ENCODE measurements at places on chromosomes 2 and 18.
A peak's percentile ranks its signal among the peaks of the same experiment; 100 is the strongest.

- no peak for DNase-seq
These were observed 401.8 kb downstream of the KCNJ3 start for GRCh38 chr2:155100261-155100660.

GRCh38 chr2:150267651-150268415 is 219.6 kb downstream of the RND3 start:
- no peak for DNase-seq

GRCh38 chr2:146385031-146385430 is 1459.8 kb upstream of the ACVR2A start:
- DNase-seq = no peak

GRCh38 chr18:9278028-9278427 is 56.5 kb upstream of the TWSG1 start:
- DNase-seq = no peak

DNA sequence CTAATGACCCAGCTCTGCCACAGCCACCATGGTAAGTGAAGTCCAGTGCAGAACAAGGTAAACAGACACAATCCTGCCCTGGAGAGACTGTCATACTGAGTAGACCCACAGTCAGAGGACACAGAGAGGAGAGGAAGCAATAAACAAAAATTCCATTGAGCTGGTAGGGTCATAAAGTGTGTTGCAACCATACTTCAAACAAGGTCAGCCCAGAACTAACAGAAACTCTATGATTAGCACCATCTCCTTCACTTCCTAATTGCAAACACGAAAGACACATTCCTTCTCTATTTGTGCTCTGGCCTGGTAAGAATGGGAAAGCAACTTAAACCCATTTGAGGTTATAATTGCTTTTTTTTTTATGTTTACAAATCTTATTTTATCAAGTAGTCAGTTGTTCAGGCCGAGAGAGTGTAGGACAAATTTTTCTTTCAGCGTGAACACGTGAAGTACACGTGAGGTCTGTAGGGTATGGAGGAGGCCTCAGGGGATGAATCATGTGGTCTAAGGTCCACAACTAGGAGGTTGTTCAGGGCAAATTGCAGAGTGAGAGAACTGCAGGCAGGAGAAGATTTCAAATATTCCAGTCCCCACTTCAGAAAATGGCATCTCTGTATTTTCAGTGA is 71.4 kb upstream of the GLS start:
- DNase-seq = no peak

GRCh38 chr2:42193722-42194187 is 24.6 kb downstream of the EML4 start:
- no peak for DNase-seq

GRCh38 chr2:220191737-220192136 is 564.3 kb downstream of the SLC4A3 start:
- no peak for DNase-seq

DNA sequence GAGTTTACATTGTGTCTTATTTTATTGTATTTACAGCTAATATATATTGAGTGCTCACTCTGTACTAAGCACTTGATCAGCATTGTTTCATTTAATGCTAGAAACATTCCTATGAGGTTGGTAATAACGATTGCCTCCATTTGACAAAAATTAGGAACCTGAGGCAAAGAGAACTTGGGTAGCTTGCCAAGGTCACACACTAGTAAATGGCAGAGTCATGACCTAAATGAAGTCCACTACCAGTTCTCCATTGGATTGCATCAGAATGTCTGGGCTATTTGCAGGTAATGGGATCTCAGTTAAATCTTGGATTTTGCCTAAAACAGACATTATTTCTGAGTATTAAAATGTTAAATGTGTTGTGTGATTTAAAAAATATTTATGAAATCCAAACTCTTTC is 65.8 kb upstream of the CRIM1 start:
- DNase-seq = no peak

GRCh38 chr2:179020156-179020750 is 29.7 kb downstream of the CCDC141 start:
- peak; percentile 14 for DNase-seq

GRCh38 chr2:115389898-115390565 is 947.6 kb downstream of the DPP10 start:
- DNase-seq = no peak

DNA sequence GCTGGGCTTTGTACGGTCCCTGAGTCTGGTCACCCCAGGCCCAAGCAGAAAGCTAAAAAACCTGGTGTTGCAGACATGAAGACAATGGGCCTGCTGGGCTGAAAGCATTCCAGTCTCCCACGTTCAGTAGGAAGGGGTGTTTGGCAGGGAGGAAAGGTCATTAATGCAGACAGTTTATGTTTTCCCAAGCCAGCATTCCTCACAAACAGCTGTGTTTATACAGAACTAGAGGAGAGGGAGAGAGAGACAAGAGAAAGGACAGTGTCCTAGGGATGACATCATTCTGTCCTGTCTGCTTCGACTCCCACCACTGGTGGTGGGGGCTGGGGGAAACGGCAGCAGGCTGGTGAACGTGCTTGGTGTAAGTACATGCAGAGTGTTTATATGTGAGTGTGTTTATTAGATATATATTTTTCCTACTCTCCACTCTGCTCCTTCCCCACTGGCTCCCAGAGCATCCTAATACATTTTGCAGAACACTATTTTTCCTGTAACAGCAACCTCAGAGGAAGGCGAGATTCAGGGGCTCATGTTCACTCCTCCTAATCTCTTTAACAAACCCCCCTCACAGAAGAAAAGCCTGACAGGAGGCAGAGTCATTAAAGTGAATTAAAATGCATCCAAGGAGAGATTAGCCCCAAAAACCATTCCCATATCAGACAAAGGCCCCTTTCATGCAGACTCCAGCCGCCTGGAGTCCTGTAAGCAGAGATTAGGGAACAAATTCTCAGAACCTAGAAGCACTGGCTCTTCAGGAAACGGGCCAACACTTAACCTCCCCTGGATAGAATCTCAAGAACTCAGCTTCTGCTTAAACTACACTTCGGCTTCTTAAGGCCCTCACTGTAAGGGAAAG is 380.4 kb downstream of the TNS1 start:
- DNase-seq = no peak

DNA sequence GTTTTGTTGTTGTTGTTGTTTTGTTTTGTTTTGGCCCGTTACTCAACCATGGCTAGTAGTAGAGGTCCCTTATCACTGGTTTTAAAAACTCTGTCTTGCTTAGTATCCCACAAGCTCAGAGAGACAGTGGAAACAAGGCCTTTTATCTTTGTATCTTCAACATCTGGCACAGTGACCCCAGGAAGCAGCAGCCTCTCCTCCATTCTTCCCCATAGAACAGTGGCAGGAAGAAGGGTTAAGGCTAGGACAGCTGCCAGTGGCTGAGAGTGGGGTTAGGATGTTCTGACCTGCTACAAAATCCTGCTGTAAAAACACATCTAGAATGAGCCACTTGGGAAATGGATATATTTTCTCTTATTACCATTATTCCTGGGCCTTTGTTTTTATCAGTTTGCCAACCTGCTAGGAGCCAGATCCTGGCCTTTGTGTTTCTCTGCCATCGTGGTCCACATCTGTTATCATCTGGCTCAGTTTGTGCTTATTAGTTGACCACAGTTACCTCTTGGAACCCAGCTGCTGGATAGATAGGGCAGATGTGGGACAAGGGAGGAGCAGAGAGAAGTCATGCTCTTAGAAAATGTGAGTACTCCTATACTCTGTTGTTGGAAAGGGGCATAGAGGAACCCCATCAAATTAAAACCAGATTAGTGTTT is 246.8 kb downstream of the AGPS start:
- no peak for DNase-seq

- DNase-seq = no peak
These were observed 25.0 kb downstream of the ZAP70 start for GRCh38 chr2:97738179-97739019.

DNA sequence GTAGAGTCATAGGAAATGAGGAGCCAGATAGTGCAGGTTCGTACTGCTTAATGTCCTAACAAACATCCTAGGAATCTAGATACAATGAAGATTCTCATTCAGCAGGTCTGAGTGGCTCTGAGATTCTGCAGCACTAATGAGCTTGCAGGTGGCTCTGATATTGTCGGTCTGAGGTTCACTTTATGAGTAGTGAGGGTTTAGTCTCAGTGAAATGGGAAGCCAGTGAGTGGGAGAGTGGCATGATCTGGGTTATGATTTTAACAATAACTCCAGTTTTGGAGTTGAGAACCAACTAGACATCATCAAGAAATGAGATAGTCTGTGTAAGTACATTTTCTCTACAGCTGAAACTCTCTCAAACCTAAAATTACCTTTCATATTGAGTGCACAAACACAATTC is 166.8 kb upstream of the SP5 start:
- DNase-seq = no peak

DNA sequence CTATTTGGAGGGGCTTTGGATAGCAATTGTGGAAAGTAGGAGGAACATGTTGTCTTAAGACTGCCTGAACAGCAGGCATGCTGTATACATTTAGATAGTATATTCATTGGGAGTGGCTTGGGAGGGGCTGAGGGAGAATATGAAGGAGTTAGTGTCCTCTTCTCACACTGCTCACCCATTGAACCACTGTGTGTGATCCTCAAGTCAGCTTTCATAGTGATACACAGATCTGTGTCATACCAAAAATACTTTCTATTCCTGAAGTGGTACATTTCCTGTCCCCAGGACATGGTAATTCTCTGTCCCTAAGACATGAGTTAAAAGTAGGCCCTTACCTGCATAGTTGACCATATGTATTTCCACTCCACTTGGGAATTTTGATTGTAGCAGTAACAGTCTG is 9.6 kb downstream of the NEMP2 start:
- no peak for DNase-seq

DNA sequence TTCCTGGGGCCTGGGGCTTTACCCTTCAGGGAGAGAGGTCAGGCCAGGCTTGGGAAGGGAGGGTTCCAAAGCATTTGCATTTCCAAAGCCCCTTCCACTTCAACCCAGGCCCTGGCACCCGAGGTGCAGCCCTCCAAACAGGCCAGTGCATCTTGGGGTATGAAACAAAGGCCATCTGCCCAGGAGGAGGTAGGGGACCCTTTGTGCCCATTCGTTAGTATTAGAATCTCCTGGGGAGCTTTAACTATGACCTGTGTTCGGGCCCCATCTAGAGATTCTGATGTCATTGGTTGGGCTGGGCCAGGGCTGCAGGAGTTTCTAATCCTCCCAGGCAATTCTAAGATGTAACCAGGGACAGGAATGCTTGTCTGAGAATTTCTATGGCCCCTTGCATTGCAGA is 73.6 kb downstream of the CIB4 start:
- no peak for DNase-seq

DNA sequence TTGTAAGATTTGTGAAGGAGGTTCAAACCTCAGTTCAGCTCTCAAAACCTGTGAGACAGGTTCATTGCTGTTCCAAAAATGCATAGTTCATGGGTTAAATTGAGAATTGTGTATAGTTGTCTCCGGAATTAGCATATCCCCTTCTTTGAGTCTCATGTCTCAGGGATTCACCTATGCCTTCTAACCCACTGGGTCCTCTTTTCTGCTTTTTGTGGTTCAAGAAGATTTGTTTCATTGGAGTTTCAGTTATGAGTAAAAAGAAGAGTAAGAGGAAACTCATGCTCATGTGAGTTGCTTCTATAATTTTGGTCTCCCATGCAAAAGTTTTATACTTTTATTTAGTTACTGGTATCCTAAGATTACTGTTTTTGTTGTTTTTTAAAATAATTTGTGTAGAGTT is 1219.8 kb upstream of the ZEB2 start:
- DNase-seq = no peak

GRCh38 chr18:76277801-76278200 is 217.2 kb downstream of the ZNF516 start:
- DNase-seq = no peak

DNA sequence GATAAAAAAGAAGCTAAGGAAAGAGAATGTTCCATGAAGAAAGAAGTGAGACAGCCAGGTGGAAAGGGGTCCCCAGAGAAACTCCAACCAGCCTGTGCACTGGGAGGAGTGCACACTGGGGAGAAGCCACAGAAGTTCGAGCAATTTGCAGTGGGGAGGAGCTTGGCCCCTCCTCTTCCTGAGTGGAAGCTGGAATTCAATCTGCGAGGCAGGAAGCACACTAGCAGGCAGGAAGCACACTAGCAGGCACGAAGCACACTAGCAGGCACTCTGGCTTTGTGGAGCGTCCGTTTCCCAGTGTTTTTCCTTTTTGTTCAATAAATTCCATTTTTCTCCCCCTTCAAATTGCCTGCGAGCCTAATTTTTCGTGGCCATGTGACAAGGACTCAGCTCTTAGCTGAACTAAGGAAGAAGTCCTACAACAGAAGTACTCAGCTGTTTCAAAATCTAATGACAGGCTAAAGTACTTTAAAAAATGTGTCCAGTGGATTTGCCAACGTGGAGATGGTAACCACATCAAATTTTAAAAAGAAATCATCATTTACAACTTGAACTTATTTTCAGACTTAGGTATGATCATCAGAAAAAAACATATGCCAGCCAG is 21.4 kb upstream of the SPIRE1 start:
- no peak for DNase-seq

GRCh38 chr2:176128172-176128981 is 1.1 kb upstream of the HOXD8 start:
- no peak for DNase-seq

DNA sequence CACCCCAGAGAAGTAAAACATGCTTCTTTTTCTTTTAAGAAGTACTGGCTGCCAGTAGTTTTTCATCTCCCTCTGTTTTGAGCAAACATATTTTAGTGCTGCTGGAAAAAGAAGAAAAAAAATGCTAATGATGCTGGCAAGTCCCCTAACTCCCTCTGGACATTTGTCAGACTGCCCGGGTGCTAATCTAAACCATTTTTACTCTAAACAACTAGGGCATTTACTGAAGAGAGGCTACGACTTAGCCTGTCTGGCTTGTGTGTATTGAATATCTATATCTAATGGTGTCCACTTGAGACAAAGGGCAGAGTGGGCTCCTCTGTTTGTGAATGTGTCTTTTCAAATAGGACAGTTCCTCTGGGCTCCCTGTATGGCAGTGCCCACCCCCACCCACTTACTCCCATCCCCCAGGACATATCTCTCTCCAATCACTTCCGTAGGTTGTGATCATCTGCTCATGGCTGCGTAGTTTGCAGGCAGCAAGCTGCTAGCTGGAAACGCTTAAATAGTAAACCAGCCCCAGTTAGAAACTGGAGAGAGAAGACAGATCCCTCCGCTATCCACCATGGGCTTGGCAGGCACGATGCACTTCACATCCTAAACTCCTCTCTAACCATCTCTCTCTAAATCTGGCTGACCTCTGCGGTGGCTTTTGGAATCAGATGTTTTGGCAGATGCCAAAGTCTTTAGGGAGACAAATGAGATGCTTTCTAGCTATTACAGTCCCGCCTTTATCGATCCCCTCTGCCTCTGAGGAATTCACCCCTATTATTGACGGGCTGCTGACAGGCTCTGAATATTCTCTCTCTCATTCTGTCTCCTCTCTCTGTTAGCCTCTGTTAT is 58.3 kb downstream of the DOCK10 start:
- no peak for DNase-seq

DNA sequence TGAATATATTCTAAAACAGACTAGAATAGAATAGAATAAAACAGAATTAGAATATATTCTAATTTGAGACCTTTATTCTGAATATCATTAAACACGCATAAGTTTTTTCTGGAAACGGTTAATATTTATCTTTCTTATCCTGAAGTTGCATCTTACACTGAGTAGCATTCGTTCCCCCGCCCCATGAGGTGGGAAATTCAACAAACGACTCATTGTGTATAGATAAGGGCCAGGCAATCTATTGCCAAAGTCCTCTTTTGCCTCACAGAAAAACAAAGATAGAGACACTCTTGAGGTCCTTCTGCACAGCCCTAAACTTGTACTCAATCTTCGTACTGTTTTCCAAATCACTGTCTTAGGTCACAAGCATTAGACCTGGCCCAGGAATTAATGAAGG is 98.1 kb downstream of the COL6A3 start:
- DNase-seq = no peak

GRCh38 chr2:122191331-122191730 is 435.9 kb downstream of the TSN start:
- DNase-seq = peak; percentile 41

- no peak for DNase-seq
These were observed 350.1 kb upstream of the PIK3C3 start for GRCh38 chr18:41604964-41605363.

All from GM13977 (cell line).